Common myeloid progenitor, CD34-positive (primary cell): ENCODE measurements at places on chromosomes 3 and 15.

GRCh38 chr15:71659730-71660067 is 150.7 kb upstream of the NR2E3 start:
- no peak for DNase-seq

DNA sequence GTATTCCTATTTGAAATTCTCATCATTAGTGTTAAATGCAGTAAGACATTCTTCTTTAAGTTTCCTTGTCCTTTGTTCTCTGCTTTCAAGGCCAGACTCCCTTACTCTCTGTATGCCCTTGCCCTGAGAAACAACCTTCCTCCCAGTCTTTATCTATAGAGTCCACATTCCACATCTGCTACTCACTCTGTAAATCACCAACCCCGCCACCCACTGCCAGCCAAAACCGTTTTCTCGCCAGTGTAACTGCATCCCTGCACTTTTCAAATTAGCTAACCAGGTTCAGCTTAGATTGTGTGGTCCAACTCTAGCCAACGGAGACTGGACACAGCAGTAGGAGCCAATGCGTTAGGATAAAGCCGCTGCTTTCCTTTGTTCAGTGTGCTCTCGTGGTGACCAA is 402.4 kb upstream of the PDZRN3 start:
- DNase-seq = no peak

DNA sequence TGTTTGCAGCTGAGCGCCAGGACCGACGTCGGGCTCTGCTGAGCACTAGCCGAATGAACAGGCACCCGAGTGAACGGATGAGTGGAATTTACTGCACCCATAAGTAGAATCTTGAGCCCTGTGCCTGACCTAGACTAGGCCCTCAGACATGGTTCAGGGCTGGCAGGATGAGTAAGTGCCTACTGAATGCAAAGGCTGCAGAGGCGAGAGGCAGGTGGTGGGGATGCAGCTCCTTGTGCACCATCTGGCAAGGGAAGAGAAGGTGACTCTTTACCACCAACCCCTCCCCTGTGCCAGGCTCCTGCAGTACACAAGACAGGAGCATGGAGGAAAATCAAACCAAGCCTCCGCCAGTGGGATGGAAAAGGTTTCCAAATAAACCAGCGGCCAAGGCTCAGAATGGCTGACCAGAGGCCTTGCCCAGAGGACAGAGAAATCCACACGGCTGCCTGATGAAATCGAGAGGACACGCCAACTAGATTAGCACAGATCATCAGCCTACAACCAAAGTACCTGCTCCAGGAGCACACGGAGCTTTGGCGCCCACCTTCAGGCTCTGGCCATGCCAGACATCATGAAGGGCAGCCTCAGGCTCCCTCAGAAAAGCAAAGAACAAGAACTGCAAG is 141.7 kb upstream of the IQSEC1 start:
- no peak for DNase-seq

GRCh38 chr15:90708516-90708915 is 8.6 kb upstream of the BLM start:
- DNase-seq = no peak

GRCh38 chr3:149936812-149937230 is 33.9 kb downstream of the PFN2 start:
- peak; percentile 13 for DNase-seq

DNA sequence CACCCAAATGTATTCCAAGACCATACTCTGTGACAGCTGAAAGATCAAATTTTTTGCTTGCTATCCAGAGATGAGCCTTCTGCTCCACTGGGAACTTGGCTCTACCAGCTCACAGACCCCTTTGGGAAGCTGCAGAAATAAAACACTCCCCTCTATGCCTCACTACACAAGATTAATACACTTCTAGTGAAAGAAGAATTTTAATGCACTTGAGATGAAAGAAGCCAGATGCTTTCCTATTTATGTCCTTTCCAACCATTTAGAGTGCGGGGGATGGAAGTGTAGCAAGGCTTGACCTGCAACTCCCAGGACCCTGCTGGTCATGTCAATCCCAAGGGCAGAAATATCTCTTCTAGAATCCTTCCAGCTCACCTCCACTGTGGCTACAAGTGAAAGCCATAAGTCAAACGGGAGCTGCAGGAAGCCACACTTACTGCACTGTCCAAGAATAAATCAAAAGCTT is 34.7 kb downstream of the ANXA2 start:
- DNase-seq = no peak

DNA sequence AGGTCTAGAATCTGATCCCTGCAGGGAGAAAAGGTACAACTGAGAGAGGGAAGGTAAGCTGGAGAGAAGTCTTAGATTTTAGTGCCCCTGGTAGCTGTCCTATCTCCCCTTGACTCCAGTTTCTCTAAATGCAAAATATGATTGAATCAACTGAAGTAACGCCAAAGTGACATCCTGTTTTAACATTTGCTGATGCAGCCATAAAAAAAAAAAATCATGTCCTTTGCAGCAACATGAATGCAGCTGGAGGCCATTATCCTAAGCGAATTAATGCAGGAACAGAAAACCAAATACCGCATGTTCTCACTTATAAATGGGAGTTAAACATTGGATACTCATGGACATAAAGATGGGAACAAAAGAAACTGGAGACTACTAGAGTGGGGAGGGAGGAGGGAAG is 42.4 kb upstream of the LCTL start:
- no peak for DNase-seq

GRCh38 chr3:172530566-172530965 is 7.3 kb upstream of the TNFSF10 start:
- peak; percentile 47 for DNase-seq

DNA sequence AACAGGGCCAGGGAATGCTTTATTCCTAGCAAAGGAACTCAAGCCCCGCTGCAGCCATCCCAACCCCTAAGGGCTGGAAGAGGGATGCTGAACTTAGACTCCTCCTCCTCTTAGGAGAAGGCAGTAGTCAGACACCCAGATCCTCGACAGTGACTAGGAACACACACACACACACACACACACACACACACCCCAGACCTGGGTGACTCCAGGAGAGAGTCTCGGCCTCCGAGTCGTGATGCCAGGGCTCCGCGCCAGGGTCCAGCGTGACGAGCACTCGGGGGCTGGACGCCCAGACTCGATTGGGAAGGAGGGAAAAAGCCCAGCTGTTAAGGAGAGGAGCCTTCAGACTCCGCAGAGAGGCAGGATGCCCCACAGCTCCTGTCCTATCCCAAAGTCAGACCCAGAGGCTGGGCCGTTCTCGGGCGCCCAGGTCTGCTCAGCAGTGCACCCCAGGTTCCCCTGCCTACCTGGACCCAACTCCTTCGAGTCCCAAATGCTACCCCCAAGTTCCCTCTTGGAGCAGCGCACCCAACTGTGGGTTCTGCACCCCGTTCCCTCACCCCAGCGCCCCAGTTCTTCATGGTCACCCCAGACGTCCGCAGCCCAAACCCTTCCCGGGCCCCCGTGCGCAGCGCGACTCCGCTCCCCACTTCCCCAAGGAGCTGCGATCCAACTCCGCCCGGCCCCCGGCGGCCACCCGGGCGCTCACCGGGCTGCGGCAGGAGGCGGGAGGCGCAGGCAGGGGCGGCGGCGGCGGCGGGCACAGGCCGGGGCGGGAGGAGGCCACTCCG is 421 bp downstream of the BMF start:
- no peak for DNase-seq
